Transverse colon (tissue), 4 donors: ENCODE measurements at places on chromosomes 4 and X. TPM values are rescaled to one million over a fixed set of nuclear protein-coding genes. Genes with fewer than 3 reads are reported as not detected.

Gene FATE1
- total RNA-seq = not detected

Gene GAGE12H
- total RNA-seq = not detected

Gene SSX2
- total RNA-seq = not detected

Gene MAB21L2
- total RNA-seq = 93.9 TPM

Gene TRIM75
- not detected for total RNA-seq

DNA sequence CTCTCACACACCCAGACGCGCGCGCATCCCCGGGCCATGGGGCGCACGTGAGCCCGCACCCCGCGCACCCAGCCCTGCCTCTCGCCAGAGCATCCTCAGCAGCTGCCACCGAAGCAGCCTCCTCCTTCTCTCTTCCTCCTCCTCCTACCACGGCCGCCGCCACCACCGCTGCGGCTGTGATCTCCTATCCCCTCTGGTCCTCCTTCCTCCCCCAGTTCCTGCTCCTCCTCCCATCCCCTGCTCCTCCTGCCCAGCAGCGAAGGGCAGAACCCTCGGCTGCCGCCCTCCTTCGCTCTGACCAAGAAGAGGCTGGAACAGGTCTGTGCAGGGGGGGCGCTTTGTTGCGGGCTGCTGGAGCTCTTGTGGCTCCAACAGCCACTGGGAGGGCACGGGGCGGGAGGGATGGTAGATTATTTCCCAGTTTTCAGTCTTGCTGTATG lies 148.7 kb upstream of the CHRDL1 start:
- DNase-seq = no peak
- H3K36me3 ChIP-seq = no peaks in the 10 kb centered on the region
- no peak overlapping the region for H3K27ac ChIP-seq
- peaks cover 3% of the 10 kb centered on the region for H3K27me3 ChIP-seq

DNA sequence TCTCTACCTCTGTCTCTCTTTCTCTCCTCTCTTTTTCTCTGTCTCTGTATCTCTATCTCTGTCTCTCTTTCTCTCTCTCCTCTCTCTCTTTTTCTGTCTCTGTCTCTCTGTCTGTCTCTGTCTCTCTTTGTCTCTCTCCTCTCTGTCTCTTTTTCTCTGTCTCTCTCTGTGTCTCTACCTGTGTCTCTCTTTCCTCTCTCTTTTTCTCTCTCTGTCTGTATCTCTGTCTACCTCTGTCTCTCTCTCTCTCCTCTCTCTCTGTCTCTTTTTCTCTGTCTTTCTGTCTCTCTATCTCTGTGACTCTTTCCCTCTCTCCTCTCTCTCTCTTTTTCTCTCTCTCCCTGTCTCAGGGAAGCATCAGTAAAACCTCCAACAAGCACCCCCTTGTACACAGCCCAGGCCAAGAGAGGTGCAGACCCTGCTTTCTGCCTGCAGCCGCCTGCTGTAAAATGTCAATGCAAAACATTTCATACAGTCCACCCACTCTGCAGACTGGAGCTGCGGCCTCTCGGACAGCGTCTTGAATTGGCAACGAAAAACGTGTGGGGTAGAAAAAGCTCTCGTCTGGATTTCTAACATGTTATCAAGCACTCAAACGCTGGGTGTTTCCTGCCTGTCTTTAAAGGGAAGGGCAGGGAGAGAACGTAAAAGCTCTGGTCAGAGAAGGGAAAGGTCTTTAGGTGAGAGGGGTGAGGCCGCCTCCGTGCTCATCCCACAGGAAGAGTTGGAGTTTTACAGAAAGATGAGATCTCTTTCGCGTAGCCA lies 3.7 kb upstream of the SHOX start:
- H3K27ac ChIP-seq = no peak overlapping the region
- DNase-seq = no peak
- no peaks in the 10 kb centered on the region for H3K4me1 ChIP-seq

DNA sequence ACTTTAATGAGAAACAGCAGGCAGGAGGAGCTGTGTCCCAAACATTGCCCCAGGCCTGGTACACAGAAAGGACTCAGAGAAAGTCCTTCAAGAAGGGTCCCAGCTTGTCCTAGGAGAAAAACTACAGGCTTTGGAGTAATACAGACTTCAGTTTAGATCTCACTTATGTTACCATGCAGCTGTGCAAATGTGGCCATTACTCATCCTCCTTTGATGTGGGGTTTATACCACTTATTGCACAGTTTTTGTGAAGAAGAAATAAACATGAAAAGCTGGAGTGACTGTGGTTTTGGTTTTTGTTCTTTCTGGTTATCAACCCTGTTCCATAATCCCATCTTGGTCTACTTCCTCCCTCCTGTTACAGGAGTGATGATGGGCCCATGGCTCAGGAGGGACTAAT lies 8.1 kb upstream of the CYTL1 start:
- H3K36me3 ChIP-seq = no peaks in the 10 kb centered on the region
- DNase-seq = no peak
- no peak overlapping the region for H3K4me3 ChIP-seq
- H3K27ac ChIP-seq = no peak overlapping the region
